ENCODE measurements at places on chromosomes 5 and 9.

GRCh38 chr9:89701221-89701798 lies 96.5 kb downstream of the GADD45G start:
- no peak for DNase-seq

DNA sequence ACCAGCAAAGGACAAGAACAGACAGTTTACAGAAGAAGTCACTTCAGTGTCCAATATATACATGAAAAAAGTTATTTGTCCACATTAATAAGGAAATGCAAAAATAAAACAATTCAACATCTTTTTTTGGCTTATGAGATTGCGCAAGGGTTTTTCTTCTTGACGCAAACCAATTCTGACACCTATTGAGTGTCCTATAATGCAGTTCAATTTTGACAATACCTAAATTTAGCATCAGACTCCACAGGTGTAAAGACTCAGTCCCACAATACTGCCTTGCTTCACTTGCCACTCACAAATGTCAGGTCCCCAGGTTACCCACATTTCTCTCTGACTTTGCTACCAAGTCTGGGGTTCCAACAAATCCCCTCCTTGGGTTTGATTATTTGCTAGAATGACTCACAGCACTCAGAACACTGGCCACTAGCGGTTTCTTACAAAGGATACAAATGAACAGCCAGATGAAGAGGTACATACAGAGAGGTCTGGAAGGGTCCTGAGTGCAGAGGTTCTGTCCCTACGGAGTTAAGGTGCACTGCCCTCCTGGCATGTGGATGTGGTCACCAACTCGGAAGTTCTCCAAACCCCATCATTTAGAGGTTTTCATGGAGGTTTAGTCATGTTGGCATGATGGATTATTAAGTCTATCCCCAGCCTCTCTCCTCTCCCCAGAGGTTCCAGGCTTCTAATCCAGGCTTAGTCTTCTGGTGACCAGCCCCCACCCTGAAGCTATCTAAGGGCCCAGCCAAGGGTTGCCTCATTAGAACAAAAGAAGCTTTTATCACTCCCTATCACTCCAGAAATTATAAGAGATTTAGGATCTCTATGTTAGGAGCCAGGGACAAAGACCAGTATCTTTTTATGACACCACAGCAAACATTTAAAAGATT lies 27.0 kb upstream of the SLC22A5 start:
- DNase-seq = no peak

DNA sequence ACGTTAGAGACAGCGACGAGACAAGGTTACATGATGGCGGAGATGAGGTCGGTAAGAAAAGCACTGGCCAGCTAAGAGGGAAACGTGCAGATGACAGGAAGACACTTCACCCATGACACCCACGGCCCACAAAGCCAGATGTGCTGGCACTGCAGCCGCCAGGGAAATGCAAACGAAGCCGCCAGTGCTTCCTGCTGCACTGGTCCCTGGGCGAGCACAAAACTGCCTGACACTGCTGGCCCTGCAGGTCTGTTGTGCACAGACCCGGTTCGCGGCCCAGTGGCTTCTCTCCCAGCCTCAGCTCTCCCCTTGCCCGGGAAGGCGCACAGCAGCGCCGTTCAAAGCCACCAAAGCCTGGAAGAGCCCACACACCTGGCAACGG lies 20.3 kb downstream of the QSOX2 start:
- DNase-seq = no peak

- DNase-seq = no peak
Measured at GRCh38 chr5:36073595-36074216, 7.0 kb upstream of the UGT3A2 start.

GRCh38 chr9:125948887-125949596 lies 201.9 kb downstream of the PBX3 start:
- DNase-seq = peak; percentile 31

GRCh38 chr9:108815156-108815555 lies 40.6 kb downstream of the ACTL7B start:
- DNase-seq = no peak

DNA sequence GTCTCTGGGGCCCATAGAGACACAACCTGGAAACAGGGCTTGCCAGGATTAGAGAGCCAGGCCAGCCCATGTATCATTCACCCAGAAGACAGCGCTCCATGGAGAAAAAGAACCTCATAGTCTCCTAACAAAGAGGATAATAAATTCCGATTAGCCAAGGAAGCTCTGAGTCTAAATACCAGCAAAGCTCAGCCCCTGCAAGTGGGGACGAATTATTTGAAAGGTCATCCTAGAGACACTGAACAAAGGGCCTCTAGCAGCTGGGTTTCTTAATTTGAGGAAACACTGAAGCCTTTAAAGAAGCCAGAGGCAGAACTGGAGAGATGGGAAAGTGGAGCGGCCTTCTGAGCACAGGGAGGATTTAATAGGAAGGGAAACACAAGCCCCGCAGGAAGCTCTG lies 287.1 kb upstream of the ZNF462 start:
- no peak for DNase-seq

DNA sequence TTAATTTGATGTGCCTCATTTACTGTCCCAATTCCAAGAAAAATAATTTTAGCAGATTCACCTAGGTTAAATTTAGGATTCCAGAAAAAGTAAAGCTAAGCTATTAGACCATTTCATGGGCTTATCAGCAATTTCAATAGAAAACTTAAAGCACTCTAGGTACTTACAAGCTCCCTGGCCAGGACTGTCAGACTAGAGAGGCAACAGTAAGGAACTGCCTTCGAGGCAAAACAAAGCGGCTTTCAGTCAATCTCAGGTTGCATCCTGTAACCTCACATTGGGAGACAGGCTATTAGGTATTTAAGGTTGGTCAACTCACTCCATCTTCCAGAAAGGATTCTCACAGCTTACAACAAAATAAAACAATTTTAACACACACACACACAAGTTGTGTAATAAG lies 48.7 kb upstream of the FSD1L start:
- DNase-seq = no peak

DNA sequence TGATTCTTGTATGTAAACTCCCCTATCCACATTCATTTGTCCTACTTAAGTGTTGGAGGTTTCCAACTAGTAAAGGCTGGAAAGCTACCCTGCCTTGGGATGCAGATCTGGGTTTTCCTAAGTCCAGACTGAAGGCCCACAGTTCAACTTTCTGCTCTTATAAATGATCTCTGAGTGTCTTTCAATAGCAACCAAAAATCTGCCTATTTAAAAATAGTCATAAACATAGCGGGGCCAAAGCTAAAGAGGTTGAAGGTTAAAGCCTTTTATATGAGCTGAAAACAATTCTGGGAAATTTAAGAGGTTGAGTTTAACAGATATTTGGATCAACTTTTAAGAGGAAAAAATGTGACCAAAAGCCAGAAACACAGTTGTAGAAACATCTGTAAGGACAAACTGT lies 87.2 kb downstream of the NTRK2 start:
- DNase-seq = no peak

DNA sequence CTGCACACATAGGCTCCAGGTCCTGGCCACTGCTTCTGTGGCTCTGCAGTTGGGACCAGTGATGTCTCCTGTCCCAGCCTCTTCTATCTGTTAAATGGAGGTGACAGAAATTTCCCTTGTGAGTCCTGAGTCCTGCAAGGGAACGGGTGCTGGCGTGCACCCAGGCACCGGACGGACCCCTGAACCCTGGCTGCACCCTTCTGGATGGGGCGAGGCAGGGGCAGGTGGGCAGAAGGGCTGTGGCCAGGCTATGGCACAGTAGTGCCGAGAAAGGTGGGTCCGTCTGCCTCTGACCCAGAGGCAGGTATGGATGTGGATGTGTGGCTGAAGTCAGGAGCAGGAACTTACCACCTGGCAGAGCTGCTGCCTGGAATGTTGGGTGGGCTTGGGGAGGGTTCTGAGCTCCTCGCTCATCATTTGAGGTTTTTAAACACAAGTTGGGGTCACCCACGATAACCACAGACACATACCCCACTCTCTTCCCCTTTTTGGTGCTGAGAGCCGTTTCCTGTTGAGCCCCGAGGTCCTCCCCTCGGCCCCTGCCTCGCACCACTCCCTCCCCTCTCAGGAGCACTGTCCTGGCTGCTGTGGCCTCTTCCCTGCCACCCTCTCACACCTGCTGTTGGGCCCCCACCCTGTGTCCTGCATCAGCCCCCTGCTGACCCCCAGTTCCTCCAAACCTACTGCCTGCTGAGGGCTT lies 82.0 kb downstream of the COL5A1 start:
- no peak for DNase-seq

DNA sequence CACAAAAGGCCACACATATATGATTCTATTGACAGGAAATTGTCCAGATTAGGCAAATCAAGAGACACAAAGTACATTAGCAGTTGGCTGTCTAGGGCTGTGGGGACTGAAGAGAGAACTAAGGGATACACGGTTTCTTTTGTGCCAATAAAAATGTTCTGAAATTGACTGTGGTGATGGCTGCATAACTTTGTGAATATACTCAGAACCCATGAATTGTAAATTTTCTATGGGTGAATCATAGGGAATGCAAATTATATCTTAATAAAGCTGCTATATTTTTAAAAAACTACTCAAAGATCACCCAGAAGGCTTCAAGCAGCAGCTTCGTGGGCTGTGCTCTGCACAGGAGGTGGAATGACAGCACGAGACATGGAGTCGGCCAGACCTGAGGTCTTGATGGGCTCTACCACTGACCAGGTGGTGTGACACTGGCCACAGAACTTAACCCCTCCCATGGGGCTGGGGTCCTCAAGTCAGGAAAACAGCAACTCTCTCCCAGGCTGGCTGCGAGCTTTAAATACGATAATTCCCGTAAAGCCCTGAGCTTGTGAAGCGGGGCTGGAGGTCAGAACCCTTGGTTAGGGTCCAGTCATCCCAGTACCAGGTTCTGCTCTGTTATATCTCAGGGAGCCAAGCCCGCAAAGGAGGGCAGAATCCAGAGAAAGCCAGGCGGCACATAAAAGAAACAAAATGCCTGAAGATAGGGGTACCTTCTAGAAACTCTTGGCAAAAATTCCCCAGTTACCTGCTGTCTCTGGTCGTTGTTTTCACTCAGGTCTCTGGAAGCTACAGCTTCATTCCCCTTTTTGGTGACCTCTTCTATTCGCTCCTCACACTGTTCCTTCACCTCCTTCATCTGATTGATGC lies 59.1 kb downstream of the GOLM1 start:
- peak; percentile 31 for DNase-seq

DNA sequence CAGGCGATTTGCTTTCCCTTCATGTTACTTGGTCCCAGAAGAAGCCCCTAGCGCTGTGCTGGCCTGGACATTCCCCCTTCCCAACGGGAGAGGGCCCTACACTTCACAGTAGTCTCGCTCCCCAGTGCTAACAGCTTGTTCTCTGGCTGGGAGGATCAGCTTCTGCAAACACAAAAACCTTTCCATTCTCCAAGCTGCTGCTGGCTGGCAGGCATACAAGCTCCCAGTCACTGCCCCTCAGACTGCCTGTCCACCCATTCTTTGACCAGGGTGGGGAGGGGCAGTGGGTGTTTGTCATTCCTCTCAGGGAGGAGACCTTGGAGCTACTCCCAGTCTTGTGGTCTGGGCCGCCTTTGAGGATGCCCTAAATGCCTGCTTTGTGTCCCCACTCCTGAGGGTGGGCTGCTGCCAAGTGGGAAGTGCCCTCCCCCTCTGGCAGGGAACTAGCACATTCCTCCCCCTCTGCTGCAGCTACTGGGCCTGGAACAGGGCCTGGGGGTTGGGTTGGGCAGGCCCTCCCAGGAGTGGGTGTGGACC lies 20.8 kb downstream of the ENHO start:
- DNase-seq = peak; percentile 77

GRCh38 chr9:99003308-99003707 lies 59.6 kb downstream of the COL15A1 start:
- DNase-seq = no peak

- DNase-seq = peak; percentile 82
Measured at GRCh38 chr5:175216991-175217390, 227.0 kb downstream of the DRD1 start.

DNA sequence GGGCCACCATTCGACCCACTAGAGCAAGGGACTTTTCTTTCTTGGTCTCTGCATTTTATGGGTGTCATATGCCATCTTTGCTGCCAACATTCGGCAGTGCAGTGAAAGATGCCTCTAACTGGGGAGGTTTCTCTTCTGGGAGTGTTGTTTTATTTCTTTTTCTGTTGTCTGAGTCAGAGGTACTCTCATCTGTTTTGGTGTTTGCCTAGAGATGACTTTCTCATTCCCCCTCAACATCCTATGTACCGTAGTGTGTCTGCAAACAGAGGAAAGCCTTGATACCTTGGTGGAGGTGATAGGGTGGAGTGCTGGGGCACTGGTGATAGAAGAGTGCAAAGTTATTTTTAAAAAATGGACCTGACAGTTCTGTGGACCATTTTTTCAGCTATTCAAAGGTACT lies 182.1 kb downstream of the ARHGAP26 start:
- DNase-seq = no peak

GRCh38 chr9:2427120-2427891 lies 194.3 kb upstream of the VLDLR start:
- DNase-seq = peak; percentile 28

DNA sequence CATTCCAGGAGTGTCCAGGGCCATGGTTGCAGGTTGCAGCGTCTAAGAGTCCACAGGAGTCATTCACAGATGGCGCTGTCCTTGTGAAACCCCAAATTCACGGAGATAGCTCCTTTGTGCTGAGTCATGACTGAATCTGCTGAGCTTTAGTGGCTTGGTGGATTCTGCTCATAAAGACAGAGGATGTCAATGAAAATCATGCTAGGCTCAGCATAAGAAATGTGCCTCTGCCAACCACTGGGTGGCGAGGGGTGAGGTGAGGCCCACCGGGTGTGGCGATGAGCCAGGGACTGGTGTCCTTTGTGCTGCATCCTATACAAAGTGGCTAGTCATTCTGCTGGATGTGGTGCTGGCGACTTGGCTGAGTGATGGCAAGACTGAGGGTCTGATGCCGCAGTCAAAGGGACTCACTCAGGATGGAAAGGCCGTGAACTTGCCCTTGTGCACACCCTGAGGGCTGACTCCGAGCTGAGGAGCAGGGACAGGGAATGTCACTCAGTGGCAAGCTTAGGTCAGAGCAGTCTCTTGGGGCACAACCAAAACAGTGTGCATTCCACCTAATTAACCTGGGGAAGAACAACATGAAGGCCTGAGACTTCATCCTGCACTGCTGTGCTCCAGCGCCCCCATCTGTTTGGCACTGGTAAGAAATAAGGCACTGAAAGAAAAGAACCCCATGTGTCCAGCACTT lies 71.5 kb downstream of the DAP start:
- peak; percentile 75 for DNase-seq

GRCh38 chr9:131258186-131258585 lies 18.1 kb downstream of the FAM78A start:
- DNase-seq = no peak

DNA sequence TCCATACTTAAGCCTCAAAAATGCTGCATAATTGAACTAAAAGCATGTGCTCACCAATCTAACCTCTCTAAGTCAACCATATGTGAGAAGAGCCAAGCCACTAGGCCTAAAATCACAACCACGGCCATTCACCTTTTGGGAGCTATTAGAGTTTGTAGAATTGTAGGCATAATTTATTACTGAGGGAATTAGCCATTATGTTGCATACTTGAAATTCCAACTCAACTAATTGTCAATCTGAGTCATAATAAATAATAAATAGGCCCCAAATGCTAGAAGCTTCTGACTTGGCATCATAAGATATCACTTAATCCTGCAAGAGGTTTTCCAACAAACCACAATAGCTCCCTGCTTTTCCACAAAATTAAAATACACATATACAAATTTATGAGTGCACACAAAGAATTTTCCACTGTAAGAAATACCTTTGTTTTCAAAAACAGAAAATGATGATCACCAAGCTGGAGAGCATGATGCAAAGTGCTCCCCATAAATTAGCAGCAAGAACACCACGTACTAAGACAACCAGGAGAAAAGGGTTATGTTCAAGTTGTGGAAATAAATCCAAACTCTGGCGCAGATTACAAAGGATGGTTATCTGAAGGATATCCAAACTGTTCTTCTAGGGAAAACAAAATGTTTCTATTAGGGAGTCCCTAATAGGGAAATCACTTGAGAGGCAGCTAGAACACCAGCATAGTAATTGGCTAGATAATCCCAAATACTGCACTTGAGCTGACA lies 250.0 kb upstream of the SLC30A5 start:
- DNase-seq = peak; percentile 19
